ENCODE measurements at places on chromosomes 11 and 22. TPM values are rescaled to one million over a fixed set of nuclear protein-coding genes. Genes with fewer than 3 reads are reported as not detected.
A peak's percentile ranks its signal among the peaks of the same experiment; 100 is the strongest.

RIMBP3C gene
- 0.32 TPM for total RNA-seq

MOGAT2 gene
- total RNA-seq: not detected

EXPH5 gene
- 1.8 TPM for total RNA-seq

OR52E8 gene
- not detected for total RNA-seq

- peak overlapping the region; percentile 71 for H3K4me3 ChIP-seq
- H3K27ac ChIP-seq: peak overlapping the region; percentile 15
- no peaks in the 10 kb centered on the region for H3K36me3 ChIP-seq
- no peaks in the 10 kb centered on the region for H3K27me3 ChIP-seq
- peak; percentile 94 for DNase-seq
Measured at GRCh38 chr22:41444360-41445128, 2.1 kb downstream of the TOB2 start.

- no peak overlapping the region for H3K4me3 ChIP-seq
- H3K4me1 ChIP-seq: peaks cover 2% of the 10 kb centered on the region
- DNase-seq: no peak
- H3K27ac ChIP-seq: no peak overlapping the region
Measured at GRCh38 chr11:74634537-74634936, 42.2 kb downstream of the POLD3 start.

DNA sequence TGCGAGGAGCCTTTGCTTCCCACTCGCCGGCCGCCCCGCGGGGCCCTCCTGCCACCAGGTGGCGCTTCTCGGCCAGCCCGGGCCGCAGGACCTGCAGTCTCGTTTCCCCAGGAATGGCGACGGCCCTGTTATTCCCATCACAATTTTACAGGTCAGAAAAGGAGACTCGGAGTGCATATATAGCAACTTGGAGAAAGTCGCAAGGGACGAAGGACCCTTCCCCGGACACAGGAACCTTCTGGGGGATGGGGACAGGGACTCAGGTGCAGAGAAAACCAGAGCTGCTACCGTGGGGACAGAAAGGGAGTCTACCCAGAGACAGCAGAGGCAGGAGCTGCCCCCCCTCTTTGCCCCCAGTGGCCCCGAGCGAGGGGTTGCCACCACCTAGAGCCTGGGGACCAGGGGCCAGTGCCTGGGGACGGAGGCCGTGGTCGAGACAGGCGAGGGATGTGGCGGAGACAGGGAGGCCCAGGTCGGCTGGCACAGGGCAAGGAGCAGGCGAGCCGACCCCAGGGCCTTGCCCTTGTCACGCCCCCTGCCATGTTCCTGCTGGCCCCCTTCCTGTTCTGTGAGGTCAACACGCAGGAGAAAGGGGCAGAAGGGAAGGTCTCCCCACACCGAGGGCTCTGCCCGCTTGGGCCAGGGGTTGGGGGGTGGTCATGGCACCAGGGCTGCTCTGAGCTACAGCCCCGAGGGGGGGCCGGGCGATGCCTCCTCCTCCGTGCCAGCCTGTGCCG is 3.5 kb upstream of the KRTAP5-6 start:
- no peaks in the 10 kb centered on the region for H3K36me3 ChIP-seq
- no peaks in the 10 kb centered on the region for H3K4me1 ChIP-seq
- no peaks in the 10 kb centered on the region for H3K27me3 ChIP-seq
- H3K4me3 ChIP-seq: no peak overlapping the region

- DNase-seq: no peak
- H3K27me3 ChIP-seq: no peaks in the 10 kb centered on the region
- no peaks in the 10 kb centered on the region for H3K36me3 ChIP-seq
- H3K4me1 ChIP-seq: no peaks in the 10 kb centered on the region
Measured at GRCh38 chr11:131299598-131300438, 70.6 kb upstream of the NTM start.

DNA sequence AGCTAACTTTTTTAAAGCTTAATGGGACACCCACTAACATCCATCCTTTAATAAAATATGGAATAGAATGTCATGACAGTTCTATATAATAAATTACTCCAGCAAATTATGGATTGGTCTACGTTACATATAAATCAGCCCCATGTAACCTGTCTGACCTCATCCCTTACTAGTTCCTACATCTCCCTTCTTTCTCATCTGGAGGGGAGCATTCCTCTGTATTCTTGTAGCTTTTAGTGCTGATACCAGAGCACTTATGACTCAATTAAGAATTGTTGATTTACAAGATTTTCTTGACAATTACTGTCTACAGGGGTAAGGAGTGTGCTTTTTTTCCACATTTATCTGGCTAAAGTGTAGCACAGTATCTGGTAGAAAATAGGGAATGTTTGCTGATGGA is 523.7 kb downstream of the FAM181B start:
- no peaks in the 10 kb centered on the region for H3K27me3 ChIP-seq
- no peaks in the 10 kb centered on the region for H3K36me3 ChIP-seq
- no peaks in the 10 kb centered on the region for H3K4me1 ChIP-seq
- H3K4me3 ChIP-seq: no peak overlapping the region
- H3K27ac ChIP-seq: no peak overlapping the region

DNA sequence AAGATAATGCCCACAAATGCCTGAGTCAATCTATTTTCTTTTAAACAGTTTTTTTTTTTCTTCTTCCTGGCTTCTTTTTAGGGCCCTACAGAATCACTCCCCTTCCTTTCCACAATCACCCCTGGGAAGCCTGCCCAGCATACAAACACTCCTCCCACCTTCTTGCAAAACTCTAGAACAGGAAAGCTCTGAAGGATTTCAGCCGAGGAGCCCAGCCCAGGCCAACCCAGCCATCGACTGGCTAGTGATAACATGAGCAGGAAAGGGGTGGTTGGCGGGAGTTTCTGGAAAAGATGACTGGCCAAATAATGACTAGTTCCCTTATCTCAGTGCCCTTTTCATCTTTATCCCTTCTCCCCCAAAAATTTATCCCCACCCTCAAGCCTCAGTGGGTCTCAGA is 68.2 kb downstream of the USP35 start:
- peak; percentile 93 for DNase-seq
- H3K4me3 ChIP-seq: no peak overlapping the region
- H3K36me3 ChIP-seq: no peaks in the 10 kb centered on the region
- no peaks in the 10 kb centered on the region for H3K27me3 ChIP-seq
- peak overlapping the region; percentile 37 for H3K27ac ChIP-seq

- H3K4me3 ChIP-seq: no peak overlapping the region
- DNase-seq: no peak
- no peaks in the 10 kb centered on the region for H3K27me3 ChIP-seq
- no peaks in the 10 kb centered on the region for H3K4me1 ChIP-seq
Measured at GRCh38 chr11:47938791-47939560, 41.4 kb upstream of the PTPRJ start.

DNA sequence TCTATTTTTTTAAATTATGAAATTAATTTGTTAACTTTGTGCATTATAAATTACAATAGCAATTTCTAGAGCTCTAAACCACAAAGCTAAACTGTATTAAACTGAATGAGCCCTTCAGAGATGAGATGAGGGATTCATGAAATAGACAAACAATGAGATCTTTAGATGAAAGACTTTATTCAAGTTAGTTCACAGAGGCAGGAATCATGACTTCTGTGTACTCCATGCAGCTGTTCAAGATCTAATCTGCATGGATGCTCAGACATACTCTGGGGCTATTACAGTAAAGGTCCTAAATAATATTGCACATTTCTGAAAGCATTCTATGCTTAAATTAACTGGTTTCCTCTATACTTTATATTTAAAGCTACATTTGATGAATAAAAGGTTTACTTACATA is 122.7 kb downstream of the FCHSD2 start:
- H3K36me3 ChIP-seq: no peaks in the 10 kb centered on the region
- H3K4me1 ChIP-seq: no peaks in the 10 kb centered on the region
- H3K4me3 ChIP-seq: no peak overlapping the region
- no peak overlapping the region for H3K27ac ChIP-seq

DNA sequence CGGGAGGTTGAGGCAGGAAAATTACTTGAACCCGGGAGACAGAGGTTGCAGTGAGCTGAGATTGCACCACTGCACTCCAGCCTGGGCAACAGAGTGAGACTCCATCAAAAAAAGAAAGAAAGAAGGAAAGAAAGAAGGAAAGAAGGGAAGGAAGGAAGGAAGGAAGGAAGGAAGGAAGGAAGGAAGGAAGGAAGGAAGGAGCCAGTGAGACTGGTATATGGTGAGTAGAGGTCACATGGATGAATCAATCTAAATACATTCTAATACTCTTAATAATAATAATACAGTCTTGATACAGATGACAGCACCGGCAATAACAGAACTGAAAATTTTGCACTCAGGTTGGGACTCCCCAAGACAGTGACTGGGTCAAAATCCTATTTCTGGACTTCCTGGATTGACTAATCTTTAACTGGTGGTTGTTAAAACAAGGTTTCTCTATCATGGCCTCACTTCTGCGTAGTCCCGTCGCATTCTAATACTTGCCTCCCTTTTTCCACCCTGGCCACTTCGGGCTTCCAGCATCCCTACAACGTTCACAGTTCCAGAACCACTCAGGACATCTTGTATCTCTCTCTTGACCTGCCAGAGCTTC is 53.5 kb upstream of the EIF3M start:
- no peaks in the 10 kb centered on the region for H3K36me3 ChIP-seq
- DNase-seq: no peak
- no peaks in the 10 kb centered on the region for H3K4me1 ChIP-seq
- no peak overlapping the region for H3K27ac ChIP-seq

GRCh38 chr11:74546752-74547151 is 45.6 kb upstream of the POLD3 start:
- no peaks in the 10 kb centered on the region for H3K36me3 ChIP-seq
- no peak overlapping the region for H3K4me3 ChIP-seq
- DNase-seq: no peak

DNA sequence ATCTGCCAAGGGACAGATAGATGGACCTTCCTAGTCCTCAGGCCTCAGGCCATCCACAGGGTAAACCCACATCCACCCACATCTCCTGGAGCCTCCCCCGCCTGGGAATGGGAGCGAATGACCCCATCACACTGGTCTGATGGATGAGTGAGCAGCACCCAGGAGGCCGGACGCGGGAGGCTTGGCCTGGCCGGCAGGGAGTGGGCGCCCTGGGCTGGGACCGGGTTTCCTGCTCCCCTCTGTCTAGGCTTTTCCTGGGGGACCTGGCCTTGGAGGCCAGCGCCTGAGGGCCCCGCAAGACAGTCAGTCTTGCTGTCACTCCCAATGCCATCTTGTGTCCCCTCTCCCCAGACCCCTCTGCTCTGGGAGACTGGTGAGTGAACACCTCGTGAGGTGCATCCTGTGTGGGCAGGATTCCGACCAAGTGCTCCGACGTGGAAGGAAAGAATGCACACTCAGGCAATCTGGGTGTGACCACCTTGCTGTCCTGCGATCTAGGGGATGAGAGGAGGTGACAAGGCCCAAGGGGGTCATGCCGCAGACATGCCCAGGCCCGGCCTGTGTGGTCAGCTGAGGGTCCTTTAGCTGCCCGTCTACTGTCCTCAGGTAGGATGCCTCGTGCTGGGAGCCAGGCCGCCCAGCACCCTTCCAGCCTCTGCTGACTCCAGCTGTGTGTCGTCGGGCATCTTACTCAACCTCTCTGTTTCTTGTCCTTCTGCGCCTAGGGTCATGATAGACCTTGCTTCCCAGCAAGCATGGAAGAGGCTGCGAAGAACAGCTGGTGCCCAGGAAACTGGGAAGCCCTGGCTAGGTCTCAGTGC is 26.5 kb upstream of the WNT7B start:
- peak; percentile 77 for DNase-seq
- no peaks in the 10 kb centered on the region for H3K27me3 ChIP-seq
- no peak overlapping the region for H3K27ac ChIP-seq

- peak within 1 kb of the TSS; percentile 77 for H3K4me3 ChIP-seq
- DNase-seq: peak; percentile 97
- no peaks in the 10 kb centered on the region for H3K27me3 ChIP-seq
- H3K27ac ChIP-seq: peak within 1 kb of the TSS; percentile 39
Measured at GRCh38 chr22:28882878-28883656, at the start of gene ZNRF3. Gene ZNRF3, plus strand, starts transcription at chr22:28883572. Its CDS starts 195 bp downstream, at chr22:28883767.

GRCh38 chr11:27462543-27462942 is 10.0 kb downstream of the LGR4 start:
- DNase-seq: no peak
- H3K36me3 ChIP-seq: no peaks in the 10 kb centered on the region
- no peak overlapping the region for H3K4me3 ChIP-seq

DNA sequence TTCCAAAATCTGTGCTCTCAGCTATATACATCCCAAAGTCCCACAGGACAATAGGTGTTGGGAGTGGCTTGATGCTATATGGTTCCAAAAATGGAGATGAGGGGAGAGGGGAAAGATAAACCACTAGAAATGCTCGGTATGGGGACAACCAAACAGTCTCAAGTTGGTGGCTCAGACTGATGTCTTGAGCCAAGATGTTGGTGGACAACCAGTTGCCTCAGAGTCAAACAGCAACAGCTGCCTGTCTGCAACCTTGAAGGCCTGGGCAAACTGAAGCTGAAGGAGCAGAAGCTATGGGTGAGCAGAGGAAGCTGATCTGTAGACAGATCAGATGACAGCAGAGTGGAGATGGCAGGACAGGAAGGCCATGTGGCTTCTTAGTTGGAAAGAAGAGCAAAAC is 4.0 kb downstream of the RRP8 start:
- no peak overlapping the region for H3K4me3 ChIP-seq
- DNase-seq: no peak
- H3K27ac ChIP-seq: no peak overlapping the region
- H3K4me1 ChIP-seq: peaks cover 3% of the 10 kb centered on the region

DNA sequence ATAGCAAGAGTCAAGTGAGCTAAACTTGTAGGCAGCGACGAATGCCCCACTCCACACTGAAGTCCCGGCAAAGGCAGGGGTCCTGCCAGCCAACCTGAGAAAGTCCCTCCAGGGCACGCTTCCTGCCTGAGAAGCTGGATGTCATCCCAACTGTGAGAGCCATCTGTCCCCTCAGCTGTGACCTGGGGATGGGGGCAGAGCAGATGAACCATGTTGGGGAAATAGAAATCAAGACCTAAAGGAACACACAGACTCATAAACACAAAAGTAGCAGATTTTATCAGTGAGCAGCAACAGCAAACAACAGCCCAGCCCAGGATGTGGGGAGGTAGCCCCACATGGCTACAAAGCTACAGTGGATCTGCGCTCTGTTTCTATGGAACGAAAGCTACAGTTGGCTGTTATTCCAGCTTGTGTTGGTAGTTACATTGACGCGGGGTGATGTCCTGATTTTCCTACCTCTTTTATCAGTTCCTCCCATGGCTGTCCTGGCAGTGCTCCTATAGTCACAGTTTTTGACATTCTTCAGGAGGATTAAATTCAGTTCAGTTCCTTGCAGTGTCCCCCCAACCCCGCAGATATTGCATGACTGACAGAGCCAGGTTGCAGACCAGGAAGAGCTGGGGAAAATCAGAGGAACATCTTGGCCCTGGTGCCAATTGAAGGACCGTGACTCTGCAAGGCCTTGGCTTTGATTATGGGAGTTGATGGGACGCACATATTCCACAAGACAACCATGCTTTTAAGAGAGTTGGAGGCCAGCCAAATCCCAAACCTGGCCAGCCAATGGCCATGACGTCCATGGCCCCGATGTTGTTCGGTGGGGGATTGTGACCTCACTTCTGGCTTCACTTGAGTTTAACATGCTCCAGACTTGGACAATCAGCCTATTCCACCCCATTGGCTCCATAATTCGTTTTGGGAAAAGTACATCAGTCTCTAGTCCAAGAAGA is 14.6 kb downstream of the MRGPRD start:
- H3K4me1 ChIP-seq: no peaks in the 10 kb centered on the region
- peak; percentile 31 for DNase-seq
- no peaks in the 10 kb centered on the region for H3K36me3 ChIP-seq
- no peaks in the 10 kb centered on the region for H3K27me3 ChIP-seq
- no peak overlapping the region for H3K27ac ChIP-seq

All from aorta (tissue), 5 donors.